ENCODE measurements at places on chromosomes 11 and 22. TPM values are rescaled to one million over a fixed set of nuclear protein-coding genes. Genes with fewer than 3 reads are reported as not detected.

Gene FXYD2
- 89.7 TPM for total RNA-seq

Gene MTMR2
- 37.3 TPM for total RNA-seq

Gene APOA5
- not detected for total RNA-seq

DNA sequence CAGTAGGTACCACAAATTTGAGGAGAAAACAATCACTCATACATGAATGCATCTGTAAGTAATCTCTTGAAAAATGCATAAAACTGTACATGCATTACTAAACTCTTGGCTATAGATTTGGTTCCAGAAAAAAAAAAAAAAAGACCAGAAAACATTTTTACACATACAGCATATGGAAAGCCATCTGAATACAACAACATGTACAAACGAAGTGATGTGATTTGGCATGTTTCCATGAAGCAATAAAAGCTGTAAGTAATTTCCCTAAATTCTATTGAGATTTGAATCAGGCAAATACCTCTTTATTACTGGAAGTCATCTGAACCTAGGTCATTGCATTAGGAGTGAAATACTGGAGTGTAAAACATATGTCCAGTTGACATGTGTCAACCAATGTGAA, 31.9 kb upstream of the ZC3H12C start:
- no peak for DNase-seq

DNA sequence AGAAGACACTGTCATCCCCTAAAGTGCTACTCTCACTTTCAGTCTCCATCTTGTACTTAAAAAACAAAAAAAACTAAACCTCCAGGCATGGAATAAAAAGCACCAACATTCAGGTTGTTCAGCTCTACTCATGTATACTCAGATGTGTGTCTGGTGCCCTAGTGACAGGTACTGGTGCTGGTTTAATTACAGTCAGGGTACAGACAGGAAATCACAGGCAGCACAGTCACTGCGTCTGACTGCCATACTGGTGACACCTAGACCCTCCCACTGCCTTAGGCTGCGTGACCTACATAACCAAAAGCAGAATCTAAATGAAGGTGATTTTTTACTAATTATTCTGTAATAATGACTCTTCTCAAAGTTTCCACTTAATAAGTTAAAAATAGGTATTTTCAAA, at the start of gene ARHGAP32:
ARHGAP32 (minus strand) TSS at position 176 of the 400 bp plus-strand sequence; CDS start at position 49, 127 bp downstream.
- DNase-seq: no peak

- DNase-seq: peak; percentile 67
Measured at GRCh38 chr22:27885977-27886842, 32.8 kb downstream of the PITPNB start.

DNA sequence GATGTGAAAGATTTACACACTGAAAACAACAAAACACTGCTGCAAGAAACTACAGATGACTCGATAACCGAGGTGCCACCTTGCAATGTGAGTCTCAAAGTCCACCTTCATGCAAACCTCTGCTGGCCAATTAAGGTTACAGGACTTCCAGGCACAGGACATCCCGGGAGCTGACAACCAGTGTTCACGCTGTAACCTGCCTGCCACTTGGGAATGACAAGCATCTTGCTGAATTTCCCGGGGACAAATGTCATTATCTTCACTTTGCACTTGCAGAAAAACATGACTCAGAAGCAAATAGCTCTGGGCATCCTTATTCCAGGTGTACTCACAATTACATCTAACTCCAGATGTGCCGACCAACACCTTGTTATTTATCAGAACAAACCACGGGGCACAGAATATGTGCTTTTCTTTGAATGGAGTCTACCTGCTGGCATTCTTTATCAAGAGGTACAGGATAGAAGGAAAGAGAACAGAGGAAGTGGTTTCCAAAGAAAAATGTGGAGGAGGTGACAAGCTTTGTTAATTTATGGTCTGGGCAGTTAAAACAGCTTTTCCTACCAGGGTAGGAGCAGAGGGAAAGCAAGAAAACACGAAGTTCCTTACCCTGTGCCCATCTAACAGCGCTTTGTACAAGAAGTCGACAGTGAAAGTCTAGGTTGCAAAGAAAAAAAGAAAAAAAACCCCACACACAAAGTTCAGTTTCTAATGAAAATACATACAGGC, 72.3 kb downstream of the SHANK2 start:
- DNase-seq: no peak

Measured in glomerular endothelial cell (primary cell).